ENCODE measurements at places on chromosomes 2 and 18.
A peak's percentile ranks its signal among the peaks of the same experiment; 100 is the strongest.

GRCh38 chr2:43495727-43496126, 100.1 kb downstream of the THADA start:
- no peak for DNase-seq

GRCh38 chr18:73945130-73945792, 202.4 kb downstream of the FBXO15 start:
- no peak for DNase-seq

DNA sequence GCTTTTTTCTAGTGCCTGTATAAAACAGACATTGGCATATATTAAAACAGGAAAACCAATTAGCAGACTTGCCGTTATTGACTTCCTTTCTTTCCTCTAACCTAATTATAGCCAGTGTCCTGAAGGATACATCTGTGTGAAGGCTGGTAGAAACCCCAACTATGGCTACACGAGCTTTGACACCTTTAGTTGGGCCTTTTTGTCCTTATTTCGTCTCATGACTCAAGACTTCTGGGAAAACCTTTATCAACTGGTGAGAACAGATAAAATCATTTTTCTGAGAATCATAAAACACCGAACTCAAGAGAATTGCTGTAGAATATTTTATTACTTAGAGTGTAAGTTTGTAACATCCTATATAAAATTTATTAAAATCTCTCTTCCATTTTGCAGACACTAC, 74.3 kb downstream of the SCN2A start:
- DNase-seq: peak; percentile 42

GRCh38 chr2:42859006-42859552, 66.7 kb upstream of the HAAO start:
- peak; percentile 79 for DNase-seq

DNA sequence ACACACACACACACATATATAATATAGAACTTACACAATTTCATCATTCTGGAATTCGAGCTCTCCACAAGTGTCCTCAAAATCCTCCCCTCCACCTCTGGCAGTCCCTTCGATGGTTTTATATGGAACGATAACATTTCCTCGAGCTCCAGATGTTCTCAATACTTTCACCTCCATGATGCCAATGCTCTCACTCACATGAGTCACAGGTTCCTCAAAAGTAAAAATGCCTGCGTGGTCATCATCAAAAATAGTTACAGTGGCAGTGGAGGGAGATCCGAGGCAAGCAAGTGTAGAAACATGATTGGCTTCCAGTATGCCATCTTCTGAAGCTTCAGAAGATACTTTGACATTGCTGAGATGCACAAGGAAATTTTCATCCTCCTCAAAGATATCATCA, 23.5 kb downstream of the SLC8A1 start:
- no peak for DNase-seq

GRCh38 chr2:216918088-216918680, 58.3 kb upstream of the TNP1 start:
- no peak for DNase-seq

DNA sequence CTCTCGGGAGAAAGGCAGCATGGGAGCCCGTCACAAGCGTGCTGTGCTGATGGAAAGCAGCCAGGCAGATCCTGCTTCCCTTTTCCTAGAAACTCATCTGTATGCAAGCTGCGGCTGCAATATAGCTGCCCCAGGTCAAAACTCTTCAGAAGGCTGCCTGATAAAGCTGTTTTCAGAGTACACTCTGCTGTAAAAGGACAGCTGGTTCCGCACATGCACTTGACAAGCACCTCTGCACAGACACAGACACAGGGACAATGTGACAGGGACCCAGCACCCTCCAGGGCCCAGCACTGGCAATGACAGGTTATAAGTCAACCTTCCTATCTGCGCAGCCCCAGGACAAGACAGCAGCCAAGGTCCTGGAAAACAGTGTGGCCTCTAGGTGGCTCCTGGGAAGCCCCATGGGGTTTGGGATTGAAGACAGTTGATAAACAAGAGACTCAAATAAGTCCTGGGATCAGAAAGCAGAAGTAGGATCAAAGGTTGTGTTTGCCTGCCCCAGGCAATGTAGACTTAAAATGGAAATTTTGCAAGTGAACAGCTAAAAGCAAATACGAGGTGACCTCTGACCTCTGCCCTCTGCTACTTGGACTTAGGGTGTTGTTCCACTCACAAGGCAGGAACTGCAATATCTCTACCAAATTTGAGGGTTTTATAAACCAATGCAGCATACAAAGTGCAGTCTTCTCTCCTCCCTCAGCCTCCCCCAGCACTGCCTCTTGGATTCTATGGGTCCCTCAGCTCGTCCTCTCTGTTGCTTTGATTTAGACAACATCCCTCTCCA, 16.9 kb downstream of the SLC66A2 start:
- no peak for DNase-seq

DNA sequence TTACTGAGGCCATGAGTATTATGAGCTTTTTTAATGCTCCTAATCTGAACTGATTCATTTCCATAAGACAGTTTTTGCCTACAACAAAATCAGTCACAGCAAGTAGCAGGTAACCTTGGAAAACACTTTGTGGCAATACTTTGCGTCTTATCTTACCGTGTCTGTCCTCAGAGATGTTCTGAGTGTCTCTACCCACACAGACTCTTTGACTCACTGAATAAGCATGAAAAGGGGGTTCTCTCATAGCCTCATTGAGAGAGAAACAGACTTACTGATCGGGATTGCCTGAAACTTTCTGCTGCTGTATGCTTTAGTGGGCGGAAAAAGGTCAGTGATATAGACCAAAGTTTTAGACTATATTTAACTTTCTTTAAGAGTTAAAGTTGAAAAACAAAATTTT, 92.6 kb downstream of the MYL12B start:
- DNase-seq: no peak

DNA sequence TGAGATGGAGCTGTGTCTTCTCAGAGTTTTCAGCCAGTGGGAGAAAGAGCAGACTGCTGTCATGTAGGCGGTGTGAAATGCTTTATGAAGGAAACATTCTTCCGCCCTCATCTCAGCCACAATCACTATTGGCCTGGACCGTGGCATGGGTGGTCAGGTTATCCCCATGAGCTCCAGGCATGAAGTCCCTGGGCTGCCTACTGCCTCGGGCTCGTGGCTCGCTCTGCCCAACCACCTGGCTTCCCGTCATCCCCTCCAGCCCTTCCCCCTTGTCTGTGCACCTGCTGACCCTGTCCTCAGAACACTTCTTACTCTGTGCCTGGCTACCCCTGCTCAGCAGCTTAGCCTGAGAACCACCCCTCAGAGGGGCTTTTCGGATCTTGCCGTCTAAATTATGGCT, 15.5 kb downstream of the COLEC11 start:
- DNase-seq: no peak

DNA sequence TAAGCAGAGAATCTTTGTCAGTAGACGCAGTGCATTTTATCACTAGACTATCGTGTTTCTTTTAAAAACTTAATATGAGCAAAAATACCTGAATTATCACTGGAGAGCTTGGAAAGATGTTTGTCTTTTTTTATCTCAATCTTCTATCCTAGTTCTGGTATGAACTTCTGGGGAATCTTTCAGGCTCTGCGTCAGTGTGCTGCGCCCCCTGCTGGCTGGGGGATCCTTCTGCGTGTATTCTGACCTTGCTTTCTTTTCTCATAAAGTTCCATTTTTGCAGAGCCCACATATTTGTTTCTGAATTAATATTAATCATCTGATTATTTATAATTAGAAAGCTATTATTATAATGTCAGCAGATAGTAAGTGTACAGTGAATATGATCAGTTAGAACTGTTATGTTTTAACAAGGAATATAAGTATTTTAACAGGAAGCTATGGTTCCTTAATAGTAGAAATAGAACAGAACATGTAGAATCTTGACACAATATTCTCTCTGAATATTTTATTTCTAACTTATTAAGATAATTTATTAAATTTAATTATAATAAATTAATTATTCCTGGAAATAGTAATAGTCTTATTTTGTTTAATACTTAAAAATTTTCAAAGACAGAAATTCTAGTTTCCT, 945.0 kb upstream of the CRIM1 start:
- DNase-seq: peak; percentile 30

GRCh38 chr18:2827061-2827460, 19.7 kb upstream of the EMILIN2 start:
- no peak for DNase-seq

DNA sequence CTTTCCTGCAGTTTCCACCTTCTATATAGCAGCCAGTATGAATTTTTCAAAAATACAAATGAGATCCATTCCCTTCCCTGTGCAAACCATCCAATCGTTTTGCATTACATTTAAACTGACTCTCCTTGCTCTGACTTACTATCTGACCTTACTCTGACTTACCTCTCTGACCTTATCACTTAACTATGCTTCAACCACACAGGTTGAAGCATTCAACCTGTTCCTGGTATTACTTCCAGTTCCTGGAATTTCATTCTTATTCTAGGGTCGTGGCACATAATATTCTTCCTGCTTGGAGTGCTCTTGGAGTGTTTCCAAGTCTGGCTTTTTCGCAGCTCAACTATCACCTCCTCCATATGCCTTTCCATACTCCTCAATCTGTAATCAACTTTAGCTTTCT, 850.6 kb upstream of the CHAC2 start:
- no peak for DNase-seq

- no peak for DNase-seq
Measured at GRCh38 chr2:119402645-119403560, 28.8 kb upstream of the TMEM37 start.

DNA sequence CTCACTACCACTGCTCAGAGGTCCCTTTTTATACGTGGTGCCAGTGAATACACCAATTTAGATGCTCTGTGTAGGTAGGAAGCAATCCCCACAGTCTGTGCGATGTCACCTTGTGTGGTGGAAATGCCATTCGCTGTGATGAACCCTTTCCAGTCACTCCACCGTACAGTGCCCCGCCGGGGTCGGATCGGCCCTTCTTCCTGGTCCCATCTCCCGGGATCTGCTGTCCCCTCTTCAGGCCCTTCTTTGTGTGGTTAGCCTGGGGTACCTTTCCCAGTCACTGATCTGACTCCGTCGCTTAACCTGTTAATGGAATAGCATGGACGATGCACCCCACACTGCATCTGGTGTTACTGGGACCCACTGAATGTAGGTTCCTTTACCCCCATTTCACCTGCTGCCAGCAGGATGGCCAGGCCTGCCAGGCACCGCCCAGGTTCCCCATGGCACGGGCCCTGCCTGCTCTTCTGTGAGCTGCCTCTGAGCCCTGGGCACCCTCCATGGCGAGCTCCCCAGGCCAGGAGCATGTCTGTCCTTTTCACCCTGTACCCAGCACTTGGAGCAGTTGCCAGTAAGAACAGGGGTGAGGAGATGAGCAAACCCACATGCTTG, 18.0 kb downstream of the TWIST2 start:
- DNase-seq: no peak

- no peak for DNase-seq
Measured at GRCh38 chr2:168059758-168060157, 187.6 kb downstream of the STK39 start.

DNA sequence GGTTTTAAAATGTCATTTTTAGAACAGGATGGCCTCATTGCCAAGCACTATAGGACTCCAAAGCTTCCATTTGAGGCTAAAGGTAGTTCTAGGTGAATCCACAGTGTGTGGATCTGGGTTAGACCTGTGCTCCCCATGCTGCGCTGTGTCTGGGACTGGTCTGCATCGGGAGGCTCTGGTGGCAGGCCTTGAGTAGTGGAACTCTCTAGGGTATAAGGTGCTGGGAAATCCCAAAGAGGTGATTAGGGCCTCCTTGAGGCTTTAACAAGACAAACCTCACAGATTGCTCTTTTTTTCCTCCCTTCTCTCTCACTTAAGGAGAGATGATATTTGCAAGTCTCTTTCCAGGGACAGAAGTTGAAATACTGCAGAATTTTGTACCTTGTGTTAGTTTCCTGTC, 9.3 kb downstream of the SEC11C start:
- no peak for DNase-seq

DNA sequence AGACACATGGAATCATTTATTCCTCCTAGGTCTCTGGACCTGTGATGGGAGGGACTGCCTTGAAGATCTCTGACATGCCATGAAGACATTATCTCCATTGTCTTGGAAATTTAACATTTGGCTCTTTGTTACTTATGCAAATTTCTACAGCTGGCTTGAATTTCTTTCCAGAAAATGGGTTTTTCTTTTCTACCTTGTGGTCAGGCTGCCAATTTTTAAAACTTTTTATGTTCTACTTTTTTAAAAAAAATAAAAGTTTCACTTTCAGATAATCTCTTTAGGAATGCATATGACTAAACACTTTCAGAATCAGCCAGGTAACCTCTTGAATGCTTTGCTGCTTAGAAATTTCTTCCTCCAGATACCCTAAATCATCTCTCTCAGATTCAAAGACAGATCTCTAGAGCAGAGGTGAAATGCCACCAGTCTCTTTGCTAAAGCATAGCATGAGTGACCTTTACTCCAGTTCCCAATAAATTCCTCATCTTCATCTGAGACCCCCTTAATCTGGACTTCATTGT, 209.6 kb downstream of the RPRM start:
- DNase-seq: no peak

- no peak for DNase-seq
Measured at GRCh38 chr2:183105402-183106134, 18.7 kb upstream of the NUP35 start.

- DNase-seq: no peak
Measured at GRCh38 chr18:49863769-49864621, 50.7 kb upstream of the ACAA2 start.

GRCh38 chr2:84855731-84856130, 25.2 kb downstream of the TRABD2A start:
- no peak for DNase-seq

GRCh38 chr2:239143858-239144712, 256.7 kb downstream of the HDAC4 start:
- peak; percentile 50 for DNase-seq

DNA sequence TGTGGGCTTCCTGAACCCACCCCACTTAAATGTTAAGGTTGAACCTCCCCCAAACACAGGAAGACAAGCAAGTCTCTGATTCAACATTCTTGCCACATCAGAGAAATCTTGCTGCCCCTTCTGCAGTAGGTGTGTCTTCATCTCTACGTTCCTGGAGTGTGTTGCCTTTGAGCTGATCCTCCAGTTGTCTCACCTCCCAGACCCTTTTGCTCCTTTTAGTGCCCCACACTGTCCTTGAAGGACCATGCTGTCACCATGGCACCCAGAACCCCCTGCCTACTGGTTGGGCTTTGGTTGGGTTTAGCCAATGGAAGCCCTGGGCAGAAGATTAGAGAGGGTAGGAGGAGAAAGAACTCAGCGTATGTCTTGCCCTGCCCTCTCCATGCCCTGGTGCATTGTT, 10.7 kb downstream of the CAB39 start:
- peak; percentile 69 for DNase-seq

GRCh38 chr2:121634354-121635307, 14.6 kb downstream of the CLASP1 start:
- DNase-seq: no peak

GRCh38 chr2:57880967-57881366, 165.6 kb upstream of the VRK2 start:
- DNase-seq: no peak

- DNase-seq: no peak
Measured at GRCh38 chr18:28005164-28005563, 171.8 kb downstream of the CDH2 start.

DNA sequence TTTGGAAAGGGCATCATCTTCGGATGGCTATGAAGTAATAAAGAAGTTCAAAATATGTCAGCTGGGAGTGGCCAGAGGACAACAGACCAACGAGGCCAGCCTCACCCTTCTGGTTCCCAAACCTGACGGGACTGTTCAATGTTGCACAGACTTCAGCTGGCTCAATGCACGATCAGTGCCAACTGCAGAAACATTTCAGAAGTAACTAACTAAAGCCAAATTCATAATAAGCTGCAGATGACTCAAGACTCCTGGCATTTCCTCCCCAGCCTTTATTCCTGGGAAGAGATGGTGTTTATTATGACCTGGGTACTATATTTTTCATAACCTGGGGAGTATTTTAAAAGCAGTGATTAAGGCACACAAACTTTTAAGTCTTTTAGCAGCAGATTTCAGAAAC, 3.8 kb upstream of the ATP6V1C2 start:
- no peak for DNase-seq

- DNase-seq: no peak
Measured at GRCh38 chr2:128563348-128563687, 244.7 kb upstream of the HS6ST1 start.
